ENCODE measurements at places on chromosomes 16 and 17.

GRCh38 chr17:73249700-73250099, 12.0 kb downstream of the CPSF4L start:
- no peak for DNase-seq

- no peak for DNase-seq
These were observed 26.3 kb downstream of the WSB1 start for GRCh38 chr17:27320222-27320560.

DNA sequence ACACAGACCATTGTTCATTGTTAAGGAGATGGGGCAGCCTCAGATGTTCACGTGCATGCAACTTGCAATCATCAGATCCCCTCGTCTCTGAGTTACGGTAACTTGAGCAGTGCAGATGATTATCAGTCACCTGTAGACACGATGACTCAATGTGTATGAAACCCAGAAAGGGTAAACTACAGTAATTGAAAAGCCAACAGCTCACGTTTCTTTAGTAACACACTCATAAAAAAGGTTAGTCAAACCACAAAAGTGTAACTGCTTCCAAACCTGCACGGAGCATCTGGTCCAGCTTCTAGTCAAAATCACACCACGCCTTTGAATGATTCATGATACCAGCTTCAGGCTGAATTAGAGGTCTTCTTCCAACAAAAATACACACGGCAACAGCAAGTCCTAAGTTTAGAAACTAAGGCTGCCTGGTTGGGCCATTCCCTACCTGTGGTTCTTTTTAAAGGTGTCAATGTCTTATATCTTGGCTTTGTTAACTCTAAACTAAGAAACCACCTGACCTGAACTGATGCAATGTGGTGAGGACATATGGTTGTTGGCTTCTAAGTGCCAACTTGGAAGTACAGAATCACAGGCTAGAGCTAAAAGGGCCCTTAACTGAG, 32.3 kb downstream of the GRB7 start:
- DNase-seq: no peak

- no peak for DNase-seq
These were observed 3.3 kb downstream of the GCGR start for GRCh38 chr17:81807210-81807719.

DNA sequence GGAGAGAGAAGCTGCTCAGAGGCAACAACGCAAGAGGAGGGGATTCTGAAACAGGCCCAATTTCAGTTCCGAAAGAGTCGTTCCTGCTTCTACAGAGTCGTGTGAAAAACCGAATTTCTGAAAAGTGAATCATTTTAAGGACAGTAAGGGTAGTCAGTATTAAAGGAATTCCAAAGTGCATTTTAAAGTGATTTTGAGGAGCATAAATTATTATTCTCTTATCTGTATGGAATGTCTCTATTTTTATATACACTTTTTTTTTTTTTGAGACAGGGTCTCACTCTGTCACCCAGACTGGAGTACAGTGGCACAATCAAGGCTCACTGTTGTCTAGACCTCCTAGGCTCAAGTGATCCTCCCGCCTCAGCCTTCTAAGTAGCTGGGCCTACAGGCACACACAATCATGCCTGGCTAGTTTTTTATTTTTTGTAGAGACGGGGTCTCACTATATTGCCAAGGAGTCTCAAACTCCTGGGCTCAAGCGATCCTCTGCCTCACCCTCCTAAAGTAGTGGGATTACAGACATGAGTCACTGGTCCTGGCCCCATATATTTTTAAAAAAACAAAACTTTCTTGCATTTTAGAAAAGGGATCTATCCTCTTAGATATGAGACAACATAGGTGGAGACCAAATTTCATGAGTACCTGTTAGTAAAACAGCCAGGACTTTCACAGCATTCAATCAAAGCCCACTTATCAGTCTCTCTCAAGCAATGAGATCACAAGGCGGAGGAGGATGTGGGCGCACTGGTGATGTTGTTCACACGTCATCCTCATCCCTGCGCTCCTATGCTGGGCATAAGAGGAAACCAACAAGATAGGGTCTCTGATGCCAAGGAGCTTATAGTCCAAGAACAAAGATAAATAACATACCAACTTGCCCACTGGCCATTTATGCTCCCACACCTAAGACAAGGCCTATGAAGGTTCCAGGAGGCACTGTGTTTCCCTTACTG, 53.2 kb downstream of the SMG6 start:
- peak; percentile 8 for DNase-seq

DNA sequence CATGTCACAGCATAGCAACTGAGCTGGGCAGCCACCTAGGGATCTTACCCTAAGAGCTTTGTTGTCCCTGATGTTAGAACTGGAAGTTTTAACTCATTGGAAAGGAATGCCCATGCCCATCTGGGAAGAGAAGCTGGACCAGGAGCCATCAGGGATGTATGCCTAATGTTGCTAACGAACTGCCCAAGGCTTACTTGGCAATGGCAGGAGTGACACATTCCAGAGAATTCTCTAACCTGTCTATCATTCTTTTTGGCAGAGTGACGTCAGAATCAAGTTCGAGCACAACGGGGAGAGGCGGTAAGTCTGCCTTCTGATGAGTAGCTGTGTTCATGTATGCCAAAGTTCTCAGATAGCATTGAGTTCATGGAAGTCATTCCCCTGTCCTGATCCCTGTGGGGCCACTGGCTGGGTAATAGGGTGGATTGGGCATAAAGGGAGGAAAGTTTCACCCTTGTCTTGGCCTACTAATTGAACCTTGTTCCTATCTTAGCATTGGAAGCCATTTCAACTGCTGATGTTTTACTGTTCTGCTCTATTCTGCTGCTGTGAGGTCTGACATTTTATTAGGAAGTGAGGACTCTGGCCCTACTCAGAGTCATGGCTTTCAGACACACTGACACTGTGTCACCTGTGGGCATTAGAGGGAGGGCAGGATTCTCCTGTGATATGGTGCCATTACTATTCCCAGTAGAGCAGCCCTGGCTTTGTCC, 23.7 kb downstream of the MAP3K3 start:
- no peak for DNase-seq

GRCh38 chr16:78290872-78291591, 191.6 kb downstream of the WWOX start:
- no peak for DNase-seq

GRCh38 chr16:53895851-53896250, 191.9 kb downstream of the FTO start:
- no peak for DNase-seq

DNA sequence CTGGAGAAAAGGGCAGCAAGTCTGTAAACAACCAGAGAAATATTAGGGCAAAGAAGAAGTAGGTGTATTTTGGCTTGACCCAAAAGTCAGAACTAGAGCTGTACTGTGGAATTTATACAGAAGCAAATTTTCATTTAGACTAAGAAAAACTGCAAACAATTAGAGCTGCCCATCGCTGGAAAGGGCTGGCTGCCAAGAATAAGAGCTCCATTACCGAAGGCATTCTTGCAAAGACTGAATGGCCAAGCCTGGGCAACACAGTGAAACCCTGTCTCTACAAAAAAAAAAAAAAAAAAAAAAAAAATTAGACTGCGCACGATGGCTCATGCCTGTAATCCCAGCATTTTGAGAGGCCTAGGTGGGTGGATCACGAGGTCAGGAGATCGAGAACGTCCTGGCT, 53.9 kb upstream of the TMC5 start:
- DNase-seq: no peak

DNA sequence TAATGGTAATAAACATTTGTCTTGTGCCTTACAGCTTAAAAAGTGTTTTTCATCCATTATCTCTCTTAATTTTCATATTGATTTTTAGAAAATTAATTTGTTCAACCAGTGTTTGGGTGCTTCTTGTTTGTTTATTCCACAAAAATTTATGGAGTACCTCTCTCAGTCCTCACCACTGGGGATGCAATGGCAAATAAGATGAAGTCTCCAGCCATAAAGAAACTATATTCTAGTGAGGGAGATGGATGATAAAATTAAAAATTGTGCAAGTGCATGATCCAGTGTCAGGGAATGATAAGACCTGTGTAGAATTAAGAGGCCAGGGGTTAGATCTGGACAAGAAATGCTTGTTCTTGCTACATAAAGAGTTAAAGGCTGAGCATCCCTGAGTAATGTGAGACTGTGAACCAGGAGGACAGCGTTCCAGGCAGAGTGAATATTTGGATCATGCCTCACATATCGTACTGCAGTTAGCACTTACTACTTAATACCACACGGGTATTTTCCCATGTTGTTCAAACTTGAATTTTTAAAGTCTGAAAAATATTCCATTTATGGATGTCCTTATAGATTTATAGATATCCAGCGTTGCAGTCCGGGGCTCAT, 535.7 kb upstream of the HSBP1 start:
- DNase-seq: no peak
